Ovary (tissue), 10 donors: ENCODE measurements at places on chromosomes 7 and 10.

DNA sequence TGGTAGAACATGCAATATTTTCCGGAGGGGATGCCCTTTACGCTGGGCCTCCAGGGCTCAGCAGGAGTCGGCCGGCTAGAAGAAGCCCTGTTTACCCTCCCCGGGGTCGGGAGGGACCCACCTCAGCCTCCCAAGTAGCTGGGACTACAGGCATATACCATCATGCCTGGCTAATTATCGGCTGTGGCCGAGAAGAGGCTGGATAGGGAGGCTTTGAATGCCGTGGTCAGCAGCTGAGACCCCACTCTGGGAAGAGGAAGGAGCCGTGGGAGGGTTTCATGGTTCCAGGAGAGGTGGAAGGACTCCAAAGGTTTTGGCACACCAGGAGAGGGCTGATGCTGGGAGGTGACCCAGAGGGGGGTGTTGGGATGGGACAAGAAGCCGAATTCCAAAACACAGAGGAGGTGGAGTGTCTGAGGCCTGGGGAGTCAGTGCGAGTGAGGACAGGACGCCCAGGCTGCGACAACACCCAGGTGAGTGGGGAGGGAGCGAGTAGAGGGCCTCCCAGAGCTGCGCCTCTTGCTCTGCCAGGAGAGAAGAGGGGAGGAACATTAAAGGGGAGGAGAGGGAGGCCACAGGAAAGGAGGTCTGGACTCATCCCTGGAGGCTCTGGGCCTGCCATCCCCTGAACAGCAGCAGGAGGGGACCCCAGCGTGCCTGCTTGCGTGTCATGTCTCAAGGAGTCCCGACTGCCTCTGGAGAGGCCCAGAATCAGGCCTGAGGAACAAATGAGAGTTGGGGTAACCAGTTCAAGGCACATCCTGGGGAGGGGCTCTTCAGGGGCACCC is 19.6 kb downstream of the GRID2IP start:
- no peak overlapping the region for H3K4me3 ChIP-seq
- DNase-seq, result no peak
- H3K36me3 ChIP-seq, result no peaks in the 10 kb centered on the region
- H3K4me1 ChIP-seq, result peaks cover 4% of the 10 kb centered on the region
- no peaks in the 10 kb centered on the region for H3K27me3 ChIP-seq
- no peak overlapping the region for H3K27ac ChIP-seq

DNA sequence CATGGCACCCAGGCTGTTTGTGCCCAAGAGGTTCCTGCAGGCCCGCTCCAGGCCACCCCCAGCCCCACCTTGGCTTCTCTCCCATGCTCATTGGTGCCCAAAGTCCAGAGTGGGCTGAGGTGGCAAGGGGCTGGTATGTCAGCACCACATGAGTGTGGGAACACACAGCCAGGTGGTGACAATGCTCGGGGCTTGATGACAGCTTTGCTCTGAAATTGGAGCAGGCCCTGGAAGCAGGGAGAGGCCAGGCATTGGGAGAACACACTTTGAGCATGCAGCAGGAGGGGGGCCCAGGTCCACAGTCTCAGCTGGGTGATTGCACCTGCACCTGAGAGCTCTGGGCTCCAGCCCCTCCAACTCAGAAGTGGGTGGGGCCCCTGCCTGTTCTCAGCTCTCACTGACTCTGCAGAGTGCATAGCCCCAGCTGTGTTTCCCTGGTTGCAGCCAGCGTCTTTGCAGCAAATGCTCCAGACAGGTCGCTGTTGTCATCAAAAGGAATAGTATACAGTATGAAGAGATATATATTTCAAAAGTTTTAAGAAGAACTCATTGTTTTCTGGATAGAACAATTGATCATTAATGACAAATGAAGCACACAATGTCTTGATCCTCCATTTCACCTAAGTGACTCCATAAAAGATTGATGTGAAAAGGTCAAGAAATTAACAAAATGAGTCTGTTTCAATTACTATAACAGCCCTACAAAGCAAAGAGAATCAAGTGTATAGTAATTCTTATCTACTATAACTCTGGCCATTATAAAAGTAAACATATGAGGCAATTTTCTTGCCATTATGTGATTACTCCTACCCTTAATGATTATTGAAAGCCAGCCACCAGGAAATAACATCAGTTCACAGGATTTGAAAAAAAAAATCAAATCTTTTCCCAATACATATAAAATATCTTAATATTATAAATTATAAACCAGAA is 848.1 kb downstream of the PCDH15 start:
- H3K27ac ChIP-seq, result no peak overlapping the region
- H3K36me3 ChIP-seq, result no peaks in the 10 kb centered on the region
- no peaks in the 10 kb centered on the region for H3K4me1 ChIP-seq
- H3K27me3 ChIP-seq, result no peaks in the 10 kb centered on the region
- no peak overlapping the region for H3K4me3 ChIP-seq

- peaks cover 3% of the 10 kb centered on the region for H3K4me1 ChIP-seq
- H3K27me3 ChIP-seq, result no peaks in the 10 kb centered on the region
- H3K27ac ChIP-seq, result no peak overlapping the region
- no peak for DNase-seq
- no peaks in the 10 kb centered on the region for H3K36me3 ChIP-seq
Observed at GRCh38 chr7:44408596-44408995, 81.9 kb downstream of the NUDCD3 start.

- no peak for DNase-seq
- no peaks in the 10 kb centered on the region for H3K36me3 ChIP-seq
- no peak overlapping the region for H3K27ac ChIP-seq
- H3K27me3 ChIP-seq, result no peaks in the 10 kb centered on the region
Observed at GRCh38 chr10:12938271-12938670, 63.2 kb downstream of the CCDC3 start.

- H3K27ac ChIP-seq, result peak overlapping the region; percentile 53
- H3K4me3 ChIP-seq, result no peak overlapping the region
Observed at GRCh38 chr10:16967866-16968415, 150.7 kb upstream of the RSU1 start.

DNA sequence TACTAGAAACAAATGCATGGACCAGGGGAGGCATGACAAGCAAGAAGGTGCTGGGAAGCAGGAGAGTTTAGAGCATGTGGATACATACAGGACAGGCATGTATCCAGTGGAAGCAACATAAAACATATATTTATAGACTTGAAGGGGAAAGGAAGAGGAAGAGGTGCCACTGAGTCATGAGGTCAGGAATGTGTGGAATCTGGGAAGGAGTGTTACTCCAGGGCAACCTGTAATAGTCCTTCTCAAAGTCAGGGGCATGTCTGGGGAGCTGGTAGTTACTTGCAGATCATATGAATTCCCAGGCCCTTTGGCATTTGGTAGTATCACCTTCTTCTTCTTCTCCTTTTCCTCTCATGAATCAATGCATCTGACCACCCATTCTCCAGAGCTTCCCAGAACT is 246.6 kb downstream of the XPNPEP1 start:
- no peak for DNase-seq
- no peaks in the 10 kb centered on the region for H3K27me3 ChIP-seq
- H3K4me1 ChIP-seq, result no peaks in the 10 kb centered on the region
- H3K4me3 ChIP-seq, result no peak overlapping the region
- H3K36me3 ChIP-seq, result no peaks in the 10 kb centered on the region

DNA sequence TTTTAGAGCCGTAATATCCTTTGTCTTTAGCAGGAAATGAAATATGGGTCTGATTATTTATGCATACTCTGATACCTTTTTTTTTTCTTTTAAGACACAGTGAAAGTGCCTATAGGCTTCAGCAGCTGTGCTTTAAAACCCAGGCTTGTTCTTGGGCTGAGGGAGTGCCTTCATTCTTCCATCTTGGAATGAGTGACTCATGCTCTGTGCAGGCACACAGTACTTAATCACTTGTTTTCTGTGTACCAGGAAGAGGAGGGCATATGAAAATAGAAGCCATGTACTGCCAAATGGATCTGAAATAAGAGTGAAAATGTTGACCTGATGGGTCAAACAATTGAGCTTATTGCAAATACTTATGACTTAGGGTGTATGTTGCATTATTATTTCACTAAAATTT is 12.0 kb downstream of the INPP5F start:
- H3K4me1 ChIP-seq, result no peaks in the 10 kb centered on the region
- no peaks in the 10 kb centered on the region for H3K36me3 ChIP-seq
- H3K27me3 ChIP-seq, result no peaks in the 10 kb centered on the region
- no peak overlapping the region for H3K4me3 ChIP-seq
- DNase-seq, result no peak
- H3K27ac ChIP-seq, result no peak overlapping the region

- no peak for DNase-seq
- peak overlapping the region; percentile 22 for H3K27ac ChIP-seq
- no peaks in the 10 kb centered on the region for H3K27me3 ChIP-seq
- H3K4me3 ChIP-seq, result no peak overlapping the region
- H3K36me3 ChIP-seq, result no peaks in the 10 kb centered on the region
- no peaks in the 10 kb centered on the region for H3K4me1 ChIP-seq
Observed at GRCh38 chr10:51879238-51879637, 179.8 kb upstream of the CSTF2T start.

DNA sequence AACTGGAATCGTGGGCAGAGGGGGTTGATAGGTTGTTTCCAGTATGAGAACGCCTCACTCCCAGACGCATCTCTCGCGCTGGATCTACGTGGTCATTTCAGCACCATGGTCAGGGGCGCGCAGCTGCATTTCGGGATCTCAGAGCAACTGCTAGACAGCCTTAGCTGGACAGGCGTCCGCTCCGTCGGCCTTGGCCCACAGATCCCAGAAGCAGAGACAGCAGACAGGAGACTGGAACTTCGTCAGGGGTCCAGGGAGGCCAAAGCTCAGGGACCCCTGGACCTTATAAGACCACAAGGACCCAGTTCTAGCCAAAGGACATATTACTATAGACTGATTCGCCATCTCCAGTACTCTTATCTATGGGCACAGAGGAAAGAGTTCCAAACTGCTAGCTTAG is 5.3 kb downstream of the NEUROG3 start:
- H3K4me1 ChIP-seq, result peaks cover 2% of the 10 kb centered on the region
- no peaks in the 10 kb centered on the region for H3K36me3 ChIP-seq
- DNase-seq, result no peak
- no peaks in the 10 kb centered on the region for H3K27me3 ChIP-seq
- no peak overlapping the region for H3K4me3 ChIP-seq

GRCh38 chr7:27248427-27248806 is 5.8 kb downstream of the EVX1 start:
- no peak for DNase-seq
- no peak overlapping the region for H3K27ac ChIP-seq
- H3K27me3 ChIP-seq, result no peaks in the 10 kb centered on the region

DNA sequence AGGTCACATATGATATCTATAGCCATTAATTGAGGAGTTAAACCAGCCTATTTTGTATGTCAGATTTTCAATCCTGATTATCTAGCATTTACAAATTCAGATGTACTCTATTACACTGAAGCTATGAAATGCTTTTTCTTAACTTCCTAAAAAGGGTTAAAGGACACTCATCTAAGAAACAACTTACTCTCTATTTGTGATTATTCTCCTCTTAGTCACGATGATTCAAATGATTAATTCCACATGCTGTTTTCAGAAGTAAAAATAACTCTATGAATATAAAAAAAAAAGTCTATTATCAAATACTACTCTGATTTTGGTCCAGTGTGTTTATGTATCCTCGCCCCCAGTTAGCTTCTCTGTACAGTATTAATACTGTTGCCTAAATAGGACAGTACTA is 1199.9 kb downstream of the GATA3 start:
- no peaks in the 10 kb centered on the region for H3K4me1 ChIP-seq
- H3K4me3 ChIP-seq, result no peak overlapping the region
- H3K27me3 ChIP-seq, result no peaks in the 10 kb centered on the region
- no peaks in the 10 kb centered on the region for H3K36me3 ChIP-seq
- DNase-seq, result no peak
- no peak overlapping the region for H3K27ac ChIP-seq

DNA sequence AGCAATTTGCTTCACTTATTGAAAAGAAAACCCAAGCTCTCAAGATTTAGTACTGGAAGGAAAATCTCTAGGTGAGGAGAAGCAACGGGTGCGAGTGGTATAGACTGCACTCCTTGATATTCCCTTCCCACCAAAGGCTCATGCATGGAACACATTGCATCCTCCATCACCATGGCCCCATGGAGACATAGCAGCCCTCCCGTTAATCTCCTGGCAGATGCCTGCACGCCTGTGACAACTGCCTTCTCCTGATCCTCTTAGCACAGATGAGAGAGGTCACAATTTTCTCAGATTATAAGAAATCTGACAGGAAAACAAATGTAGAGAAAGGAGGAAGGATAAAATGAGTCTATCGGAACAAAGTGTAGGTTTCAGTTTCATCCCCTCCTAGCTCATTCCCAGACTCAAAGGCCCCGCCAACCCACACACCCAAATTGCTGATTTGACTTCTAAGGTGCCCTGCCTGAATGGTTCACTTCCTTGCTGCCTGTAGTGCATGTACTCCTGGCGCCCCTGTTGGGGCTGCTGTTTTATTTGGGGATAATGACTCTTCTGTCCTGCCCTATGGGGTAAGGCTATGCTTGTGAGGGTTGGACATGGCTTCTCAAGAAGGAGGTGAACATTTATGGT is 50.0 kb downstream of the PLXNA4 start:
- H3K36me3 ChIP-seq, result no peaks in the 10 kb centered on the region
- no peak for DNase-seq
- no peak overlapping the region for H3K4me3 ChIP-seq
- no peaks in the 10 kb centered on the region for H3K4me1 ChIP-seq
- H3K27me3 ChIP-seq, result no peaks in the 10 kb centered on the region

DNA sequence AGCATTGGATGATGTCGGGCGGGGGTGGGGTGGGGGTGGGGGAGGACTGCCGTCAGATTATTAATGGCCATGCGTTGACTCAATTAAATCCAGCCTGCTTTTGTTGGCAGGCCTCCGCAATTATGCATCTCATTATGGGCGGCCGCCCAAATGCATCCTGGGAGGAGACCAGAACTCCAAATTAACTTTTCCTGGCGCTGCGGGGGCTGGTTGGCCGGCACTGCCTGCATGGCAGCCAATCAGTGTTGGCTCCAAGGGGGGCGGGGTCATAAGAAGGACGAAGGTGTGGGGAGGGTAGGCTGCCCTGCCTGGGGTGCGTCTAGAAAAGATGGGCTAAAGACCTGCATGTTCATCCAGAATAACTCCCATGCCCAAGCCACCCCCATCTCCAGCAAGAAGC is 83.9 kb upstream of the PAX2 start:
- no peak for DNase-seq
- H3K4me3 ChIP-seq, result no peak overlapping the region
- H3K4me1 ChIP-seq, result no peaks in the 10 kb centered on the region

DNA sequence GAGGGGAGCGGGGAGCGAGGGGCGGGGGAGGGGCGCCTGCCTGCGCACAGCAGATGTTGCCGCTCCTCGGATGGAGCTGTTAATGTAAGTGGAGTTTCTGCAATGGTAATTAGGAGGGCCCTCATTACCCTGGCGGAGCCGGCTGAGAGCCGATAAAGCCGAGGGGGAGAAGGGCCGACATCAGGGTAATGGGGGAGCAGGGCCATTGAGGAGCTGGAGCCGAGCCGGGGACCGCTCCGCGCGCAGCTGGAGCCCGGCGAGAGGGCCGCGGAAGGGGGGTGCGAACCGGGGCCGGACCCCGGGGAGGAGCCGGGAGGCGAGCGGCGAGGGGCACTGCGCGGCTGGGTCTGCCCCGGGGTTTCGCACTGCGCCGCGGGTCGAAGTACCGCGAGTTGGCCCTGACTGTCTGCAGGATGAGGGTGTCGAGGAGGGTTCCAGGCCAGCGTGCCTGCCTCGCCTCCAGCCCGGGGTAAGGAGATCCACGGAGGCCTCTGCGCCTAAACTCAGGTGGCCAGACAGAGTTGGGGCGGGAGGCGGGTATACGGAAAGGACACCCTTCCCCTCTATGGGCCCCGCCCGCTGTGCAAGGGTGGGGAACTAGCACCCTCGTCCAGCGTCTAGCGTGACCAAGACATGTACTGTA is 55.0 kb upstream of the LBX1 start:
- peaks cover 2% of the 10 kb centered on the region for H3K4me1 ChIP-seq
- no peak overlapping the region for H3K4me3 ChIP-seq
- H3K27ac ChIP-seq, result no peak overlapping the region

- peak overlapping the region; percentile 51 for H3K4me3 ChIP-seq
- peak; percentile 86 for DNase-seq
- peak overlapping the region; percentile 66 for H3K27ac ChIP-seq
Observed at GRCh38 chr10:111076191-111076681, 593 bp upstream of the ADRA2A start.
